Activated CD8-positive, alpha-beta T cell treated with anti-CD3 and anti-CD28 coated beads for 36 hours (primary cell): ENCODE measurements at places on chromosomes 11 and 22. TPM values are rescaled to one million over a fixed set of nuclear protein-coding genes. Genes with fewer than 3 reads are reported as not detected.
A peak's percentile ranks its signal among the peaks of the same experiment; 100 is the strongest.

Gene MPZL3
- 51.1 TPM for total RNA-seq

Gene MTFP1
- total RNA-seq, result 89.8 TPM

Gene DRD4
- 0.88 TPM for total RNA-seq

Gene ZP1
- not detected for total RNA-seq

Gene FOLH1
- not detected for total RNA-seq

Gene MS4A6E
- not detected for total RNA-seq

- no peak for DNase-seq
These were observed 446 bp downstream of the VSTM5 start for GRCh38 chr11:93849751-93850593.

GRCh38 chr22:37639070-37639760 is at the start of gene SH3BP1:
Gene SH3BP1 (plus strand): TSS chr22:37639669. CDS start chr22:37639788, 119 bp downstream.
- DNase-seq, result peak; percentile 76

GRCh38 chr11:34977089-34977912 is 60.9 kb downstream of the PDHX start:
- no peak for DNase-seq

DNA sequence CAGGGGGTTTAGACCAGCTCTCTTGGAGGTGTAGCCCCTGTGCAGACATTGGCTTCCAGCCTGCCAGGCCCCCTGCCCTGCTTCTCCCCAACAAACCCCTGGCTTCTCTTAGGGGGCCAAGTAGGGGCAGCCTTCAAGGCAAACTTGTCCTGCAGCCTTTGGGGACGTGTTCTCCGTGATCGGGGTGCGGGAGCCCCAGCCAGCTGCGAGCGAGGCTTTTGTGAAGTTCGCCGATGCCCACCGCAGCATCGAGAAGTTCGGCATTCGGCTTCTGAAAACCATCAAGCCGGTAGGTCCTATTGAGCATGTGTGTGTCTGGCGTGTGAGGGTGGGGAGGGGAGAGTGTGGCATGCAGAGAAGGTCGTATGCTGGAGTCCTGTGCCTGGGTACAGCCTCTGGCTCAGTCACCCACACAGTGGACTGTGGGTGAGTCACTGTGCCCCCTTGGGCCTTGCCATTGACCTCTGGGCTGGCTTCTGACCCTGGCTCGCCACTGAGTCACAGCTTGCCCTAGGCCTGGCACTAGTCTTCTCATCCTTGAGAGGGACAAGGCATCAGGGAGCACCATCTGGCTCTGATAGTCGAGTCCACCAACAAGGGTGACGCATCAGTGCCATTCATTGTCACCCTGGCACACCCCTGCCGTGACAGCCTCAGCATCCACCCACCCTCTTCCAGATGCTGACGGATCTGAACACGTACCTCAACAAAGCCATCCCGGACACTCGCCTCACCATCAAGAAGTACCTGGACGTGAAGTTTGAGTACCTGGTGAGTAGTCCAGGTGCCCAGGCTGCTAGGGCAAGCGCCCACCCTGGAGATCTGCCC is 11.4 kb downstream of the SLC16A8 start:
- no peak for DNase-seq
